ENCODE measurements at places on chromosomes 4 and X. TPM values are rescaled to one million over a fixed set of nuclear protein-coding genes. Genes with fewer than 3 reads are reported as not detected.

The IQSEC2 gene
- polyA plus RNA-seq, result 19.4 TPM

The ENPEP gene
- polyA plus RNA-seq, result 4.0 TPM

The TXK gene
- 0.33 TPM for polyA plus RNA-seq

The CYBB gene
- polyA plus RNA-seq, result 2.3 TPM

The COL25A1 gene
- 0.37 TPM for polyA plus RNA-seq

The HMGN5 gene
- polyA plus RNA-seq, result 9.9 TPM

- no peak for DNase-seq
These were observed 156.2 kb upstream of the SLC7A11 start for GRCh38 chr4:138398322-138398721.

DNA sequence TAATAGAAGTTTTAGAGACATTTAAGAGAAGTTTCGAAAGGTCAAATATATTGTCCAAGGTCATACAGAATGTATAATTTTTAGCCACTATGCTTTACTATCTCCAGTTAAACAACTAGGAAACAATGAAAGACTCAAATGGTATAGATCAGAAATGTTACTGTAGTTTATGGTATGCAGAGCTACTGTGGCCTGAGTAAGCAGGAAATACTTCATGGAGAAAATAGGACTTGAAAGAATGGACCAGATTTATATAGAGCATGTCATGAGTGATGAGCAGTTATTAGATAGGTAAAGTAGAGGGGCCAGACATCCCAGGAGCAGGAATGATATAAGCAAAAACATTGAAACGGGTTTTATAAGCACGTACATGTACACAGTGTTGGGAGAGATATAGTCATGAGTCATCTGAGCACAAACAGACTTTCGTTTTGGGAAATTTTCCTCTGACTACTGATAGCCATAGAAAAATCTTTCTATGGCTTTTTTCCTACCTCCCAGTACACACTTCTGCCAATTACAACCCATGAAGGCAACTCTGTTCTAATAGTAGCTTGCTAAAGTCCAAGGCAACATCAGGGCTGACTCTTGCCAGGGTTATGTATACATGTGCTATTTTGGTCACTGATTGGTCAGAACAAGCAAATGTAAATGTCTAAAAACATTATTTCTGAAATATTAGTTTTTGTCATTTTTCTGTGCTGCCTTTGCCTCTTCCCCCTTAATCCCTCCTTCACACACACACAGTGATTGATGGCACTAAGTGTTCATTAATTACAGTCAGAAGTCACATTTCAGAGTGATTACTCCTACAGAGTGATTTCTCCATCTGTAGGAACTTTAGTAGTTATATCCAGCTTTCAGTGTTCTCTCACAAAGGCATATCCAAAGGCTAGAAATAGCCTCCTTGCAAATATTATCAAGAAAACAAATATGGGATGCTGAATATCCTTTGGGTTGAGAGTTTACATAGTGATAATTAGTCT is 198.7 kb downstream of the ENOX2 start:
- DNase-seq, result no peak

GRCh38 chr4:63036159-63036866 is 1372.9 kb downstream of the TECRL start:
- no peak for DNase-seq

- no peak for DNase-seq
These were observed 11.0 kb upstream of the EIF4E start for GRCh38 chr4:98939892-98940298.

- DNase-seq, result no peak
These were observed 60.4 kb downstream of the STX18 start for GRCh38 chr4:4481399-4481994.

All from heart right ventricle (tissue), 16 donors.